ENCODE measurements at places on chromosomes 7 and 10.

DNA sequence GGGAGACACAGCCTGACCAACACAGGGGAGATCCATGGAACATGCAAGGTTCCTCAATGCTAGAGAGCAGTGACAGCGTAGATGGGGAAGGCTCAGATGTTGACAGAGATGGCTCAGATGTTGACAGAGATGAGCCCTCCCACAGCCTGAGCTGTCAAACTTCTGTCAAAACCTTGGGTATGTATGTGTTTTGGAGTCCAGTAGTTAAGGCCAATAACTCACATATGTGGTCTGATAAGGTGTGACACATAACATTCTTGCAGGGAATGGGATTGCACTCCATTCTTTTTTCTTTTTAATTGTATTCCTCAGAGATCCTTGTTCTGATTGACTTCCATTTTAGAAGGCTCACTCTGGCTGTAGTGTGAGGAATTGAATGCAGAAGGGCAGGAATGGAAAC lies 136.3 kb downstream of the C1GALT1 start:
- DNase-seq = no peak

DNA sequence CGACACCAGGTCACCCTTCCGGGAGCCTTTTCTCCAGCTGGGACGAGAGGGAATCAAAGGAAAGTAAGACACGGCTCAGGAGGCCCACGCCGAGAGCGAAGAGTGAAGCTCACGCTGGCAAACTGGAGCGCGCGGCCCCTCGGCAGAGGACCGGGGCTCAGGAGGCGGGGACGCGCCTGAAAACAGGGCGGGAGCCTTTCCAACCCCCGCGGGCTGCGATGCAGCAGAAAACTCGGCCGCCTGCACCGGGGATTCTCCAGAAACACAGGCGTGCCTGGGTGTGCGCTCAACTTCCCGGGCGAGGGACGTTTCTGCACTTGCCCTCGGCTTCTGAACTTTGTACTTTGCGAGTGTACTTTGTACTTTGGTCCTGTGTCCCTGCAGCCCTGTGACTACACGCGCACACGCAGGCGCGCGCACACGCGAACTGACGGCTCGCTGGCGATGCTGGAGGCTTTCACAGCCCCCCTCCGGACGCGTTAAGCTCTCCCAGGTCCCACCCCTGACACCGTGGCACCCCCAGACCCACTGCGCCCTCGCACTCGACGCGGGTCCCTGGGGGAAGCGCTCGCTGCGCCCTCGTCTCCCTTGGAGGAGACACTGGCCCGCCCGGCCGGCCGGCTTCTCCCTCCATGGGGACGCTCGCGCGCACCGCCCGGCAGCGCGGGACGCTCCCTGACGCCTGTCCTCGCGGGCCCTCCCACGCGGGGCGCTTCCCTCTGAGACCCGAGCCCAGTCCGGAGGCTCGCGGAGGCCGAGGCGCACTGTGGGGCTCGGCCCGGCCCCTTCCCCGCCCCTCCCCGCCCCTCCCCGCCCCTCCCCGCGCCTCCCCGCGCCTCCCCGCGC lies 588 bp upstream of the PAOX start:
- DNase-seq = no peak

GRCh38 chr7:99728615-99729014 lies 6.4 kb downstream of the CYP3A7 start:
- DNase-seq = no peak

DNA sequence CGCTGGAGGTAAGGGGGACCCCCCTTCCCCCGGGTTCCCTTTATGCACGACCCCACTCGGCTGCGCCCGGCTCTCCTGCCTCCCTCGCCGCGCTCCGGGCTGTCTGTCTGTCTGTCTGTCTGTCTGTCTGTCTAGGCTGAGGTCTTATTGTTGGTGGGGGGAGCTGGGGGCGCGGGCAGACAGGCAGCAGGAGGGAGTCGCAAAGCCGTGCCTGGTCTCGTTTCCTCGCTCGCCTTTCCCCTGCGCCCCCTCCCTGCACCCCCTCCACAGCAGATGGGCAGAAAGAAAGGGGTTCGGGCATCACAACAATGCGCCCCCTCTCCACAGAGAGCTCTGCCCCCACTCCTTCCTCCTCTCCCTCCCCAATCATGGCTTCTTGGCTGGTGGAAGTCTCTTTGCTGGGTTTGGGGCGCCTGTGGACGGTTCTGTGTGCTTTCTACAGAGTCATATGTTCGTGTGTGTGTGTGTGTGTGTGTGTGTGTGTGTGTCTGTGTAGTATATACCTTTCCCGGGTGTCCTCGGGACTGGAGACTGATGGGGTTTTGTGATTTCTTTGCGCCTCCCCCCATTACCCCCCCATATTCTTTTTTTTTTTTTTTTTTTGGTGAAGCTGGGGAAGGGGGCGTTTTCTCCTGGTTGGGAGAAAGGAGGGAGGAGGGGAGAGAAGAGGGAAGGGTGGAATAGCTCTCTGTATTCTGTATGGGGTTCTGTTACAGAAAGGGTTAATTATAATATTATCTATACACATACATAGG lies 1.9 kb downstream of the AUTS2 start:
- no peak for DNase-seq

- DNase-seq = no peak
Observed at GRCh38 chr7:122762071-122762470, 59.3 kb upstream of the RNF148 start.

DNA sequence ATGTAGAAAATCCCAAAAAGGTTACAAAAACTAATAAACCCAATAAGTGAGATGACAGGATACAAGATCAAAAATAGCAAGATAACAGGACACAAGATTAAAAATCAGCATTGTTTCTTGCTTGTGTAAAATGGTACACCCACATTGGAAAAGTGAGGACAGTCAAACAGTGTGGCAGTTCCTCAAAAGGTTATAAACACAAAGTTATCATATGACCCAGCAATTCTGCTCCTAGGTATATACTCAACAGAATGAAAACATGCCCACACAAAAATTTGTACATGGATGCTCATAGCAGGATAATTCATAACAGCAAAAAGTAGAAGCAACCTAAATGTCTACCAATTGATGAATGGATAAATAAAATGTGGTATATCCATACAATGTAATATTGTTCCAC lies 105.8 kb downstream of the ARMH3 start:
- DNase-seq = no peak

DNA sequence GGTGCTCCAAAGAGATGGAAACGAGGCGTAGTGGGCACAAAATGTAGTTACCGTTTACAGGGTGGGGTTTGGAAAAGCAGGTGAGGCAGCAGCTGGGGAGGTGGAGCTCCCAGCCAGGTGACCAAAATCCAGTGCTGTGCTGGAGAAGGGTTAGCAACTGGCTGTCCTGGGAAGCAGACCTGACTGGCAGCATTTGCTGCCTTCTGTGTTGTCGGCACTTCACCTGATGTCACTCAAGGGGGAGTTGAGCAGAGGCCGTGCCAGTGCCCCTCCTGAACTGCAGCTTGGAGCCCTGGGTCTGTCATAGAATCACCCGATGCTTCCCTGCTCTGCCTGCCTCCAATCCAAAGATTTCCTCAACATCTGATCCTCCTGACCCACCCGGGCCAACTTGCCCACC lies 12.8 kb downstream of the GCK start:
- DNase-seq = no peak

GRCh38 chr7:149732611-149733010 lies 40.8 kb downstream of the ZNF467 start:
- no peak for DNase-seq

DNA sequence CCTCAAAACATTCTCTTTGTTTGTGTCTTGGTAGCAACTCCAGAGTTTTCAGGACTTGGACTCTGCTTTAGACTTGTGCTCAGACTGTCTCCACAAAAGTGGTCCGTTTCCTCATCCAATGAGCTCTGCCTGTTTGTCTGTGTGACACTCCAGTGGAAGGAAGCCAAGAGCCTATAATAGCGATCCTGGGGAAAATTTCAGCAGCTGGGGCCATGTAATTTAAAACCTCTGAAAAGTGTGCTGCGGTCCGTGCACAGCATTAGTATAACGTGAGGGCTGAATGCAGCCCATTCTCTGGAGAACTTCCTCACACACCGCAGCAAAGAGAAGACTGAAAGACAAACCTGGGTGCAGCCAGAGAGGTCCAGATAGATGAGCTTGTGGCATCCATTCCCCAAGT lies at the start of gene LRRC17:
TSS of gene LRRC17 (plus strand) at position 259 of the 400 bp plus-strand sequence. CDS start 20,914 bp downstream, outside the sequence.
- DNase-seq = no peak
